Endodermal cell (in vitro differentiated cells): ENCODE measurements at places on chromosomes 1 and 21. TPM values are rescaled to one million over a fixed set of nuclear protein-coding genes. Genes with fewer than 3 reads are reported as not detected.
A peak's percentile ranks its signal among the peaks of the same experiment; 100 is the strongest.

DNA sequence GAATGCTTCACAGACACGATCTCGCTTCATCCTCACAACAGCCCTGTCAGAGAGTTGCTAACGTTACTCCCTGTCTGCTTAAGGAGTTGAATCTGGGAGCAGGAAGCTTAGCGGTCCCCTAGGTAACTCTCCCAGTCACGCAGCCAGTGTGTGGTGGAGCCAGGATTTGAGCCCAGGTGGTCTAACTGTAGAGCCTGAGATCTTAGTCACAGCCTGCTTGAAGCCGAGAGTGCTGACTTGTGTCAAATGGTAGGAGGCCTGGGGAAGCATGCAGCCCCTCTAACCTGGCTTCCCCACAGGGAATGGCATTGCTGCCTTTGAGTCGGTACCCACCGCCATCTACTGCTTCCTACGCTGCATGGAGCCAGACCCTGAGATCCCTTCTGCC lies 4.1 kb downstream of the ADPRS start:
- no peak overlapping the region for H3K27ac ChIP-seq
- no peaks in the 10 kb centered on the region for H3K27me3 ChIP-seq
- H3K4me3 ChIP-seq = no peak overlapping the region
- no peaks in the 10 kb centered on the region for H3K4me1 ChIP-seq
- DNase-seq = no peak

- no peaks in the 10 kb centered on the region for H3K4me1 ChIP-seq
- no peak overlapping the region for H3K4me3 ChIP-seq
- no peaks in the 10 kb centered on the region for H3K36me3 ChIP-seq
- no peak overlapping the region for H3K27ac ChIP-seq
- DNase-seq = no peak
Observed at GRCh38 chr1:201475130-201475529, 6.1 kb upstream of the PHLDA3 start.

DNA sequence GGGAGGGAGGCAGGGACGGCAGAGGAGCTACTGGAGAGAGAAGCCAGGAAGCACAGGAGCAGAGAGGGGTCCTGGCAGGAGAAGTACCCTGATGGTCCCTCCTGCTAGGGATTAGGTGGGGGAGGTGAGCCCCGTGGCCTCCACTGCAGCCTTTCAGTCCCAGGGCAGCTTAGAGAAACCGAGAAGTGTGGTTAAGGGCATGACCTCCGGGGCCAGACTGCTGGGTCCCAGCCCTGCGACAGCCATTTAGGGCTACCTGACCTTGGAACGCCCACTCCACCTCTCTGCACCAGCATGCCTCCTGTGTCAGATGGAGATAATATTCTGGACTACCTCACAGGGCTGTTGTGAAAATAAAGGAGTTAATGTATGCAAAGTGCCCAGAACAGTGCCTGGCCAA lies 47.4 kb downstream of the KCNN3 start:
- no peak overlapping the region for H3K27ac ChIP-seq
- H3K4me3 ChIP-seq = no peak overlapping the region
- no peak for DNase-seq
- H3K27me3 ChIP-seq = no peaks in the 10 kb centered on the region

DNA sequence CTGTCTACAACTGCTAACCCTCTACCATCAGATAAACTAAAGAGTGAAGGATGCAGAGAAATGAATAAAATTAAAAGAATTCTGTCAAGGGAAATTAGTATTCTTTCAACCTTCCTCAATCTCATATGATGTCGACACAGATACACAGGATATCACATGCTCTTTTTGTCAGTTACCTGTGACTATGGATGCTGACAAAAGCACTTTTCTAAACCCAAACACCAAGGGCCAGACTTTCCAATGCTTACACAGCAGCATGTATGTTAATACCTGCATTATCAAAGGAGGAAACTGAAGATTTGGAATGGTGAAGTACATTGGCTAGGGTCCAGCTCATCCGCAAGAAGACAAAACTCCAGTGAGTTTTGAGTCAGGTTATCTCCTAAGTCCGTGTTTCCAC lies 294.0 kb downstream of the SMYD3 start:
- H3K27ac ChIP-seq = no peak overlapping the region
- no peak for DNase-seq
- H3K4me3 ChIP-seq = no peak overlapping the region
- no peaks in the 10 kb centered on the region for H3K27me3 ChIP-seq
- peaks cover 4% of the 10 kb centered on the region for H3K4me1 ChIP-seq

DNA sequence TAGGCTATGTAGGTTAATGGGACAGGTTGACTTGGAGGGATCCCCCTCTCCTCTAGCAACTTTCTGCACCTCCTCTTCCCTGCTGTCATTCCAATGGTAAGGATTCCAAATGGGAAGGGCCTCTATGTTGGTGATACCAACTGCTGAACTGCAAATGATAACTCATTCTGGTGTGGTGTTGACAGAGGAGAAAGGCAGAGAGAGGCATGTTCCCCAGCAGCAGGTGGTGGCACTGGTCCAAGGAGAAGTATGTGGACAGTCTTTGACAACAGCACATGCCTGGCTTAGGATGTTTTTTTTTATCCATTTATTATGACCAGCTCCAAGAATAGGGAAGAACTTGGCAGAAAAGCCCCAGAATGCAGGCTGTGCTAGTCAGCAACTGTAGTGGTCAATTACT lies 19.6 kb upstream of the SPAG17 start:
- H3K4me1 ChIP-seq = no peaks in the 10 kb centered on the region
- H3K27me3 ChIP-seq = no peaks in the 10 kb centered on the region
- H3K4me3 ChIP-seq = no peak overlapping the region
- no peaks in the 10 kb centered on the region for H3K36me3 ChIP-seq
- H3K27ac ChIP-seq = no peak overlapping the region
- no peak for DNase-seq

DNA sequence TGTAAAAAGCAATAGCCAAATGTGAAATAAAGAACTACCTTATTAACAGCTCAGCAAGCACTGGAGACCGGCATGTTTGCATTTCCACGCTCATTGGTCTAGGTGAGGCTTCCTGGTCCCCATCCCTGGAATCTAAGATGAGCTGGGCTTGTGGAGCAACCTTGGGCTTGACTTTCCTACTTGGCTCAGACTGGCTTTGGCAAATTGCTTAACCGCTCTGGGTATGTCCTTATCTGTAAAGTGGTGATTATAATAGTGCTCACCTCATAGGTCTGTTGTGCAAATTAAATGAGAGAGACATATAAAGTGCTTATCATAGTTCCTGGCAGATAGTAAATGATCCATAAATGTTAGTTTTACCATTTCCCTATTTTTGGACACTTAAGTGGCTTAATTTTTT lies 49.4 kb upstream of the CACNA1E start:
- no peak overlapping the region for H3K4me3 ChIP-seq
- H3K27ac ChIP-seq = no peak overlapping the region
- H3K27me3 ChIP-seq = no peaks in the 10 kb centered on the region

- H3K36me3 ChIP-seq = no peaks in the 10 kb centered on the region
- no peaks in the 10 kb centered on the region for H3K27me3 ChIP-seq
- H3K4me1 ChIP-seq = no peaks in the 10 kb centered on the region
- DNase-seq = no peak
Observed at GRCh38 chr1:168614235-168614634, 37.8 kb downstream of the XCL1 start.

DNA sequence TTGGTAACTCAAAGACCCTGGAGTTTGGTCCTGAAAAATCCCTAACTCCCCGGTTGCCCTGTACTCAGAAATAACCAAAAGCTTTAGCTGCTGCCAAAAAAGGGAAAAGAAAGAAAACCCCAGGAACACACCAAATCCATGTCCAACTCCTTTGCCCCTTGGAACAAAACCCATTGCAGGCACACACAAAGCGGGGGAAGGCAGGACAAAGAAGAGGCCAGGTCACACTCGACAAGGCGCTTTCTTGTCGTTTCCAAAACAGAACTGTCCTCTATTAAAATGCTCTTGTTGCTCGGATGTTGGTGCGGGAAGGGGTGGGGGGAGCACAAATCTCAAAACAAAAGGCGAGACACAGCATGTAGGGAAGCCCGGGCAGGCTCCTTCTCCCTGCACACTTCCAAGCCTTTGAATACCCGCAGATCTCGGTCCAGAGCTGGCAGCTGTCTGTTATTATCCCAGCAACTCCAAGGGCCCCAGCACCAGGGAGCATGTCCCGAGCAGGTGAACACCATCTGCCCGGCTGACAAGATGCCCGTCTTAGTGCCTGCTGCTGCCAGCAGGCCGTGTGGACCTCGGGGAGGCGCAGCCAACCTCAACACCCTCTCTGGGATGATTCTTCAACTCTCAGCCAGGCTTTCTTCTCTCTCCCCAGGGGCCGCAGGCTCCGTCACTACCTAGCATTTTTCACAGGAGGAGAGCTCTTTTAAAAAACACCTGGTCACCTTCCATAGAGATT lies 96.4 kb downstream of the SSBP3 start:
- peaks cover 46% of the 10 kb centered on the region for H3K4me1 ChIP-seq
- peak; percentile 76 for DNase-seq
- H3K27me3 ChIP-seq = no peaks in the 10 kb centered on the region
- H3K4me3 ChIP-seq = no peak overlapping the region

- H3K27me3 ChIP-seq = no peaks in the 10 kb centered on the region
- H3K27ac ChIP-seq = no peak overlapping the region
- no peaks in the 10 kb centered on the region for H3K4me1 ChIP-seq
Observed at GRCh38 chr1:229597877-229598276, 28.0 kb downstream of the TAF5L start.

The SDC3 gene
- 76.5 and 94.1 TPM in 2 replicates for total RNA-seq

The SMPDL3B gene
- total RNA-seq = 11.8 and 13.4 TPM in 2 replicates
